CMK (cell line): ENCODE measurements at places on chromosomes 2 and 18.

- no peak for DNase-seq
Measured at GRCh38 chr2:179106676-179107428, 56.9 kb upstream of the CCDC141 start.

DNA sequence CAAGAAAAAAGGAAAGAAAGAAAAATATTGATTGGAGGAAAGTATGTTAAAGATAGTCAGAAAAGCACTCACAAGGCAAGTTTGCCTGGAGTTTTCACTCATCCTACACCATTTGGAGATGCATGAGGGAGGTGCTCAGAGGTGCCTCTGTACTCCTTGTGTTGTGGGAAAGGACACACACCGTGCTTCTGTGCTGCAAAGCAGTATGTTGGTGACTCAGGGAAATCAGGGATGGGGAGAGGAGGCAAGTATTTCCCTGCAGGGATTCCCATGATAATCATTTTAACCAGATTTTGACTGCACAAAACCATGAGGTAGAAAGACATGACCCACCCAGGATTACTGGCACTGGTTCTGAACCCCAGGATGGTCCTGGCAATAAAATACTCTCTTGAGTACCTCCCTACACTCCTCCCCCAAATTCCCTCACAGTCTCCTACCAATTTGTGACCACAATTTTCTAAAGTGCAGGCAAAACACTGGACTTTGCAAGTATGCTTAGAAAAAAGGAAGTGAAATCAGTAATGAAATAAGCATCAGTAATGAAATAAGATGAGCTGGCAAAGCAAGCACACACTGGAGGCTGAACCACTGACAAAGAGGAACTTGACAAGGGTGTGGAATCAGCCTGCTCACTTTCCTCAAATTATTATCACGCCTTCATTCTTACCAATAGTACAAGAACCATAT lies 155.5 kb upstream of the ACVR2A start:
- DNase-seq: no peak

DNA sequence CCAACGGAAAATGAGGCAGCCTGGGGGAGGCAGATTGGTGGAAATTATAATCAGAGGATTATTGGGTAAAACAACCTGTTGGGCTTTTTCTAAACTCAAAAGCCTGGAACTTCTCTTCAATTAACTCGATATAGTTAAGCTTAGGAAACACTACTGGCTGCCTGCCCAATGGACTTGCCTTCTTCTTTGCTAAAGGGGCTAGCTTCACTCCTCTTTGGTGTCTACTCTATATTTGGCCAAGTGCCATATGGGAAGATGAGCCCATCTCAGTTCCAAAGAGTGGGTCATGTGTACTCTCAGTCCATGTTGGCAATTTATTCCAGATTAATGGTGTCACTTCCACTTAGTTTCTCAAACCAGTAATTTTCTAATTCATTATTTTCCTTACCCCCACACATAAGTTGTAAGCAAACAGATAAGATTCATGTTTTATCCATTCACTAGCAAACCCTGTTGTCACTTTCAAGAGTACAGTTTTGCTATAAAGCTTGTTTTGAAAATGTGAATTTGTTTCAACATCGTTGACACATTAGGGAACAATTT lies 34.3 kb downstream of the DARS1 start:
- no peak for DNase-seq

- DNase-seq: no peak
Measured at GRCh38 chr2:219789476-219789875, 162.0 kb downstream of the SLC4A3 start.

DNA sequence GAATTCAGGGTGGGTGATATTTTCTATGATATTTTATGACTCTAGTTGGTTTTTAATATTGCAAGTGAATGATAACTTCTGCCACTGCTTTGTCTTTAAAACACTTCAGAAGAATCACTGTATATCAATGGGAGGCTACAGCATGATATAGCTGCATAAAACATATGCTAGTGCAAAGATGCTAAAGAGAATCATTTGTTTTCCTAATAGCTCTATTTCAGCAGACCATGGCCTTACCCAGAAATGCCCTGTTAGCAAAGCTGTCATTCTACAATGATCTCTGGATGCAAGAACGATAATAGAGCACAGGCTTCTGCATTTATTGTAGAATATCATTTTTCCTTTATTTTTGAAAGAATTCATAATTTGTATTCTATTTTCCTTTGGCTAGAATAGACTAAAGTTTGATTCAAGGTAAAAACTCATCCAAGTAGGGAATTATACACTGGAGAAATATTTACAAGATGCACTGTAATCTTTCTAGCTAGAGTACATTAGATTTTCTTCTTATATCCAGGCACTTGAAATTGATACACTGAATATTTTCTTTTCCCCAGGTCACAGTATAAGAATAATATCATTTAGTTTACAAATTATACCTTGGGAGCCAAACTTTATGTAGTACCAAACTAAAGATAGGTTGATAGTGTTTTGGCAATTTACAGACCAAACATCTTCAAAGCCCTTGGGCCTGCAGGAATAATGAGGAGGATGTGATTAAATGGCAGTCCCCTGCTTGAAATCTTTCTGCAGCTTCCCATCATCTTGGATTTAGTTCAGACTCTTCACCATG lies 252.6 kb upstream of the LINC00305 start:
- no peak for DNase-seq

DNA sequence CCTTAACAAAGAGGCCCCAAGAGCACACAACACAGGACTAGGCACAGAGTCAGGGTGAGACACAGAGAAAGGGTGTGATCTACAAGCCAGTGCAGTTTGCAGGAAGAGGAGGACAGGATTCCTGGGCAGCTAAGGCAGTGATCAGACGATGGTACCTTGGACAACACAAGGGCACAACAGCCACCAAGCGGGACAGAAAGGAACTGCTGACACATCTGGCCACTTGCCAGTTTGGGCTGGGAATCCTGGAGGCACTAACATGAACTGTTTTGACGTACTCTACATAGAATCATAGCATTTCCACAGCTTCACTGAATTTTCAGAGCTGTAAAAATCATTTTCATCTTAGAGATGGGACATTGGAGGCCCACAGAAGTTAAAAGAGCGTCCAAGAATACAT lies 221.5 kb upstream of the SLC35G4 start:
- DNase-seq: peak; percentile 27

- DNase-seq: no peak
Measured at GRCh38 chr2:225276207-225276606, 123.3 kb upstream of the NYAP2 start.

GRCh38 chr2:181306785-181307184 lies 150.4 kb upstream of the ITGA4 start:
- DNase-seq: no peak

DNA sequence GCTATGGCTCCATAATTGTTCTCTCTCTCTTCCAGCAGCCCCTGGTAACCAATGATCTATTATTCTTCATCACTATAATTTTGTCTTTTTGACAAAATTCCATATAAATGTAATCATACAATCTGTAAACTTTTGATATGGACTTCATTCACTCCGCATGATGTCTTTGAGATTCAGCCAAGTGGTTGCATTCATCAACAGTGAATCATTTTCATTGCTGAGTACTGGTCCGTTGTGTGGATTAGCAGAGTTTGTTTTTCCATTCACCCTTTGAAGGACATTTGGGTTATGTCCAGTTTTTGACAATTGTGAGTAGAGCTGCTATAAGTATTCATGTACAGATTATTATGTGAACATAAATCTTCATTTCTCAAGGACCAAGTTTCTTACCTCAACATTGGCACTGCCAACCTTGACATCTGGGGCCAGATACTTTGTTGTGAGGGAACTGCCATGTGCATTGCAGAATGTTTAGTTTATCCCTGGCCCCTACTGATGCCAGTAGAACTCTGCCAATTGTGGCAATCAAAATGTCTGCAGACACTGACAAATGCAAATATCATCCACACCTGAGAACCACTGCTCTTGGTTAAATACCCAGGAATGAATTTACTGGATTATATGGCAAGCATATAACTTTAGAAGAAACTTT lies 48.4 kb upstream of the BCL2L11 start:
- no peak for DNase-seq

DNA sequence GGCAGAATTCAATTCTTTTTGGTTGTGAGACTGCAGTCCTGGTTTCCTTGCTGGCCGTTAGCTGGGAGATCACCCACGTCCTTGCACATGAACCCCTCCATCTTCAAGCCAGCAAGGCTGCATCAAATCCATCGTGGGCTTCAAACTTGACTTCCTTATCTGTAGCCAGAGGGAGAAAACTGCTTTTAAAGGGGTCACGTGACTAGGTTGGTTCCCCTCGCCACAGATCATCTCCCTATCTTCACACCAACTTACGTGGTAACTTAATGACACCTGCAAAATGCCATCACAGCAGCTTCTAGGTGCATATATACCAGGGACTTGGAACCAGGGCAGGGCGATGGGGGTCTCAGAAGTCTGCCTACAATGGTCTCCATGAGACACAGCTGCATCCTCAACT lies 169.5 kb downstream of the MTCL1 start:
- peak; percentile 12 for DNase-seq

DNA sequence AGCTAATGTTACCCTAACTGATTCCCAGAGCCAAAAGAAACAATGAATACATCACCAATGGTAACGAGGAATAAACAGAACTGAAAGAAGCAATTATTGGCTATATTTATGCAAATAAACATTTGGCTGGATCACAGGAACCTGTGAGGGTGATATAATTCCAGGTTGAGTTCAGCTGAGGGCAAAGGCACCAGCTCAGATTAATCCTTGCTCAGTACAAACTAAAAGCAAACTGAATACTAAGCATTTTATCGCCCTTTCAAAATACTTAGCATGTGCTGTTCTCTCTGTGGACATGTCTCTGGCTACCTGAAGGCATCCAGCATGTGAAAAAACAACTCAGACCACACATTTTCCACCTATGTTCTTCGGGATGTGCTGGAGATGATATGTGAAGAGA lies 791.7 kb downstream of the METTL4 start:
- no peak for DNase-seq

DNA sequence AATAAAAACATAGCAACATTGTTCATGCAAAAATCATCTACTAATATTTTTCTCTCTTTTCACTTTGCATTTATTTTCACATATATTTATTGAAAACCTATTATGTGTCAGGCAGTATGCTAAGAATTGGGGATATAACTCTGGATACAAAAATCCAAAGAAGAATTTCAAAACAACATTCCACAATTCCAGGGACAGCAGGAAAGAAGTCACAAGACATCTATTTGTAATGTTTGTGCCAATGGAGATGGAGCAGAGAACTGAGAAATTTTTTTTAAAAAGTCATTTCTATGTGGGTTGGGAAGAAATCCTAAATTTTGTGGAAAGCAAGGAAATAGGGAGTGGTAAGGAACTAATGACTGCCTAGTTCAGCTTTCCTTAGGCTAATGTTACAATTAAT lies 128.6 kb upstream of the TLK1 start:
- DNase-seq: no peak

DNA sequence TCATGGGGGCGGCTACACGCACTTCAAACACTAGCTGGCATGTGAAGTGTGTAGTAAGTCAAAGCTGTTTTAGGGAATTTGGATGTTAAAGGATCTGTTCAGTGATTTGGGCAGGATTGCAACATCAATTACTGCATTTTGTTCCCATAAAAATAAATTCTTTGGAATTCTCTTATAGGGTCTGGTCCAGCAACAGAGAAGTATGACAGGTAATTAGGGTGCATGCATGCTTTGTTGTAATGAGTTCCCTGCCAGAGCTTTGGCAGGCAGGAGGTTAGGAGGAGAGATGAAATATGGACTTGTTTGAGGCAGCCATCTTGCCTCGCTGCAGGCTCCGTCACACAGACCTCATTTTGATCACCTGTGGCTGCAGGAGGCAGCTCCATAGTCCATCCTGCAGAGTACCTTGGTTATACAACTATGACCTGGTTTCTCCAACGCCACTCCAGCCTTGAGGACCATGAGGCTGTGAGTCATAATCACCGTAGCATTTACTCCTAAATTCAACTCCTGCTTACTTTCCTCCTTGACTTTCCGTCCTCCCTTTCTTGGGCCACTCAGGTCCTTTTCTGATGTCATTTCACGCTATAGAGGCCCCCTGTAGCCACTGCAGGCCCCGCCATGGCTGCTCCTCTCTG lies 26.5 kb upstream of the EML4 start:
- DNase-seq: no peak

GRCh38 chr2:173749315-173749714 lies 215.9 kb downstream of the SP3 start:
- no peak for DNase-seq

DNA sequence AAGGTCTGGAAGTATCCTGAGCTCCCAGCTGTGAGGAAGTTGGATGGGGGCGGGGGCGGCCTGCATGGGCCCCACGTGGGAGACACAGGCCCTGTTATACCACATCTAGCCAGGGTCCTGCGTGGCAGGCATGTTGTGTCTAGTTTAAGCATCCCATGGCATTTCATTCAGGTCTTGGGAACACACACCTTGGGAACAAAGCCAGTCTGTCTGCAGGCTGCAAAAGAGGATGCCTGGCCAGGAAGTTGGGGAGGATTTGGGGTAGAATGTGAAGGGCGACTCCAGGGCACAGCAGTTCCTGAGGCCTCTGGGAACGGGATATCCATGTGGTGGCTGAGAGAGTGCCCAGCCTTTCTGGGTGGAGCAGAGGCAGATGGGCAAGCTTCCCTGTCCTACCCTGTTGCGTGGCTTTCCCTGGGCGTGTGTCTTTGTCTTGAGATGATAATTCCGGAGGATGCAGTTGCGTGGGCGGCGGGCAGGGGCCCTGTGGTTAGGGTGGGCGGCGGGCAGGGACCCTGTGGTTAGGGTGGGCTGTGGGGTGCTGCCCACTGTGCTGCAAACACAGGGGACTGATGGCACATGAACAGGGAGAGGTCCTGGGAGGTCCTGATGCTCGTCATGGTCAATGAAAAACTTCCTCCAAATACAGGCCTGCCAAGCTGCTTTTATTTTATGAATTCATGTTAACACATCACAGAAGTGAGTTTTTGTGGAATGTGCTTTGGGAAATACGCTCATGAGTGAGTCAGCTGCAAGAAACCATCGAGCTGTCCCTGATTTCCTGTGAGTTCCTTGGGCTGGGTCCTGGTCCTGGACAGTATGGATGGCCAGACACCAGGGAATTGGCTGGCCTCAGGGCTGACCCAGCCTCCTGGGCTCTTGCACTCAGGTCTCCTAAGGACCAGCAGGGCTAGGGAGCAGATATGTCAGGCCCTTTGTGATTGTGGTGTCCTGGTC lies 90.0 kb upstream of the HS6ST1 start:
- peak; percentile 58 for DNase-seq

- no peak for DNase-seq
Measured at GRCh38 chr2:120247851-120248250, 4.8 kb upstream of the RALB start.

DNA sequence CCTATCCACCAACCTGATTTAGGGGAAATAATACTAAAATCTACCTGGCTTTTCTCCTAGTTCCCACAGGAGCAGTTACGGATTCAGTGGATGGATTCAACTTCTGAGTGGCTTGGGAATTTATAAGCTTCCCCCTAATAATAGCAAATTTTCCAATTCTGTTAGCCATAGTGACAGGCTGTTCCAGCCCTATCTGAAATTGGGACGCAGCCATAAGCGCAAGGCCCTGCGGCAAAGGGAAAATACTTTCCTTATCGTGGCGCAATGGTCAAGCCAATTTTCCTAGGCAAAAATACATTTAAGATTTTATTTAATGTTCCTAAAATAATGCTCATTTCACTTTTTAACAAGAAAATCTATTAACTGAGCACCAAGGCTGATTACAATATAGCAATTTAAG lies 49.7 kb downstream of the CDH2 start:
- no peak for DNase-seq

- DNase-seq: no peak
Measured at GRCh38 chr2:14927021-14927564, 294.6 kb downstream of the LRATD1 start.
